Esophagus mucosa (tissue), 1 donor: ENCODE measurements at places on chromosomes 12 and 14. TPM values are rescaled to one million over a fixed set of nuclear protein-coding genes. Genes with fewer than 3 reads are reported as not detected.

Gene PRKAG1
- total RNA-seq: 52.8 TPM

Gene SMCO3
- total RNA-seq: not detected

Gene HPD
- 0.28 TPM for total RNA-seq

Gene ADCY6
- total RNA-seq: 11.1 TPM

Gene FIGNL2
- total RNA-seq: 0.16 TPM

Gene EXOC3L4
- total RNA-seq: 0.20 TPM

Gene CPNE6
- not detected for total RNA-seq

Gene FGF23
- total RNA-seq: not detected

Gene SOCS2
- 5.8 TPM for total RNA-seq

Gene DDIT3
- 34.8 TPM for total RNA-seq

Gene SDR9C7
- 26.0 TPM for total RNA-seq

Gene CIROP
- not detected for total RNA-seq

Gene TMEM52B
- total RNA-seq: not detected

Gene TSHR
- total RNA-seq: not detected

Gene CLEC2A
- total RNA-seq: not detected
